Placental pericyte (primary cell): ENCODE measurements at places on chromosomes 6 and 20. TPM values are rescaled to one million over a fixed set of nuclear protein-coding genes. Genes with fewer than 3 reads are reported as not detected.

SNX21 gene
- total RNA-seq, result 51.2 and 79.3 TPM in 2 replicates

PNPLA1 gene
- total RNA-seq, result 0.14 TPM in 1 of 2 replicates, not detected in the other

SLC17A1 gene
- total RNA-seq, result not detected in 2 replicates

CDSN gene
- 0.14 TPM in 1 of 2 replicates, not detected in the other for total RNA-seq

EYA4 gene
- 0.22 and 0.57 TPM in 2 replicates for total RNA-seq

C6orf132 gene
- total RNA-seq, result 0.88 and 2.3 TPM in 2 replicates

SSTR4 gene
- total RNA-seq, result not detected in 2 replicates

SUMO4 gene
- 1.5 and 2.3 TPM in 2 replicates for total RNA-seq

WFDC12 gene
- total RNA-seq, result not detected in 2 replicates

RGS17 gene
- total RNA-seq, result 4.6 and 12.7 TPM in 2 replicates

PRICKLE4 gene
- total RNA-seq, result 0.66 and 0.86 TPM in 2 replicates

RCAN2 gene
- total RNA-seq, result 0.88 and 2.7 TPM in 2 replicates

HSPA1L gene
- 0.72 and 0.88 TPM in 2 replicates for total RNA-seq
